ENCODE measurements at places on chromosomes 16 and 17. TPM values are rescaled to one million over a fixed set of nuclear protein-coding genes. Genes with fewer than 3 reads are reported as not detected.

The AGRP gene
- total RNA-seq, result 0.64 TPM

The MFAP4 gene
- not detected for total RNA-seq

The HS3ST3B1 gene
- 6.5 TPM for total RNA-seq

The KRTAP1-4 gene
- total RNA-seq, result not detected

The RNU2-1 gene
- 5,470 TPM for total RNA-seq

The CD300LB gene
- total RNA-seq, result not detected

The UTS2R gene
- 0.18 TPM for total RNA-seq

The ASPHD1 gene
- total RNA-seq, result 1.4 TPM

The KCNH4 gene
- 0.54 TPM for total RNA-seq

The TPSG1 gene
- total RNA-seq, result not detected

The ABCC11 gene
- 0.50 TPM for total RNA-seq

The CDRT15 gene
- not detected for total RNA-seq

GRCh38 chr16:2238838-2239675, 2.8 kb downstream of the DNASE1L2 start:
- no peak for DNase-seq

- no peak for DNase-seq
These were observed 255.6 kb downstream of the HS3ST3A1 start for GRCh38 chr17:13346081-13346533.

- DNase-seq, result no peak
These were observed 57.1 kb downstream of the ENGASE start for GRCh38 chr17:79131701-79132100.

DNA sequence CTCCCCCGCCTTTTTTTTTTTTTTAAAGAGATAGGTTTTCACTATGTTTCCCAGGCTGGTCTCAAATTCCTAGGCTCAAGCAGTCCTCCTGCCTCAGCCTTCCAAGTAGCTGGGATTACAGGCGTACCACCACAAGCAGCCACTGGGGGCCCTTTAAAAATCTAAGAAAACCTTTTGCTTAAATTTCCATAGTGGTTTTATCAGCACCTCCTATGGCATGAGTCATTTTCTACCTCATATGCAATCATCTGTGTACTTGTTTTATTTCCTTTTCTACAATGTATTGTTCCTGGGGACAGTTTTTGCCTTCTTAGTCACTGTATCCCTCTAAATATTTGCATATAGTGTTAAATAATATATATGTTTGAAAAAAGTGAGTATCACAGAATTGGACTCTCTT, 29.2 kb downstream of the GNA13 start:
- DNase-seq, result peak; percentile 45

DNA sequence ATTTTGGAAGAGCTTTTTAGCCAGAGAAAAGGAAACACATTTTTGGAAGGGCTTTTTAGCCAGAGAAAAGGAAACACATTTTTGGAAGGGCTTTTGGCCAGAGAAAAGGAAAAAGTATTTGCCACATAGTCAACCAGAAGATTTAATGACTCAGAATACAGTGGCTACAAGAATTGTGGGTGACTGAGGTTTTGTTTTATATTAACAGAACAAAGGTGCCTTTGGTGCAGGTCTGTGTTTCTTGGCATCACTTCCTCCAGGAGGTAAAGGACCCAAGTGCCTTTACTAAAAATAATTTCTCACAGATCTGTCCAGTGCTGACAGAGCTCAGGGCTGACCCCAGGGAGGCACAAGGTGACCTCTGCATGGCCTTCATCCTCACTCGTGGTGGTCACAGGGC, 363.1 kb downstream of the CA10 start:
- no peak for DNase-seq

GRCh38 chr16:49701789-49702494, 154.0 kb downstream of the ZNF423 start:
- no peak for DNase-seq

GRCh38 chr16:83310816-83311215, 497.0 kb upstream of the HSBP1 start:
- DNase-seq, result no peak

DNA sequence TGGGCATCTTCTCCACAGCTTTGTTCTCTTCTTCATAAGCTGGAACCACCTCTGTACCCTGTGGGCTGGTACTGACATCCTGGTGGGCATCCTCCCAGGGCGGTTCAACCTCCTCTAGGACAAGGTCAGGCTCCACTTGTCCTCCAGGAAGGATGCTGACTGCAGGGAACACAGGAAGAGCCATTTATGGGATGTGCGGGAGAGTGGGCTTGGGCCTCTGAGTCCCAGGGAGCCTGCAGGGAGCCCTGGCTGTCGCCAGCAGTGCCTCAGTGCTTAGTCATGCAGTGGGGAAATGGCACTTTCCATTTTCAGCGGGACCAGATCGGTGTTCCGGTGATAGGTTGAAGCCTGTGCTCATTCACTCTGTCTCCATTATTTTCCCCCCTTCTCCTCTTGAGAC, 20.5 kb downstream of the CNGB1 start:
- no peak for DNase-seq

Data from activated naive CD4-positive, alpha-beta T cell treated with anti-CD3 and anti-CD28 coated beads, Interleukin-2, amount 50 U/mL, for 72 hours (primary cell).